ENCODE measurements at places on chromosomes 16 and 17.
A peak's percentile ranks its signal among the peaks of the same experiment; 100 is the strongest.

- DNase-seq: no peak
These were observed 117.6 kb downstream of the ABCC6 start for GRCh38 chr16:16105646-16106045.

DNA sequence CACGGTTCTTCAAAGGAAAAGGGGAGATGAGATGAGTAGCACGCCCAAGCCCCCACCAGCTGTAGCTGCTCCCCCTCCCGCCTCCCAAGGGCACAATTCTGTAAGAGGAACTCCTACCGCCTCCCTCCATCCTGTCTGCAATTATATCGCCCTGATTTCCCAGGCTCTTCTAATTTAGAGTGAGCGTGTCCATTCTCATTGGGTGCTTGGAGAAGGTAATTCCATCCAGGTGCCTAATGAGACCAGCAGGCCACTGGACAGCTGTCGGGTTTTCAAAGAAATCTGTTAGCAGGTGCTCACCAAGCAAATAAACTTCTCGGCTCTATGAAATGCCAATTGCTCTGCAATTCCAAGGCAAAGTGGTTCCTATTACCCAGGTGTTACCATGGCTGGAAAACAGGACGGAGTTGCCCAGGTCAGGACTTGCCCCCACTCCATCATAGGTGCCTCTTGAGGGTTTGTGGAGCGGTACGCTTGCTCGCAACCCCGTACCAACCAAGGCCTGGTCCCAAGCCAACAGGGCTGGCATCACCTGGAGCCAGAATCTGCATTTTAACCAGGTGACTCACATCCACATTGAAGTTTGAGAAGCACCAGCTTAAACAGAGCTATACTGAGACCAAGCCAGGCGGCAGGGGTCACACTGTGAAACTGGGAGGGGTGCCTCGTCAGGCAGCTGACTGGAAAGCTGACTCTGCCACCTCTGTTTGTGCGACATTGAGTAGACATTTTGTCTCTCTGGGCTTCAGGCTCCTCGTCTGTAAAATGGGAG, 16.5 kb upstream of the MEAK7 start:
- DNase-seq: no peak

- DNase-seq: no peak
These were observed 9.8 kb upstream of the SMIM5 start for GRCh38 chr17:75623386-75623785.

GRCh38 chr17:17426184-17426583, 50.6 kb upstream of the MED9 start:
- DNase-seq: no peak

DNA sequence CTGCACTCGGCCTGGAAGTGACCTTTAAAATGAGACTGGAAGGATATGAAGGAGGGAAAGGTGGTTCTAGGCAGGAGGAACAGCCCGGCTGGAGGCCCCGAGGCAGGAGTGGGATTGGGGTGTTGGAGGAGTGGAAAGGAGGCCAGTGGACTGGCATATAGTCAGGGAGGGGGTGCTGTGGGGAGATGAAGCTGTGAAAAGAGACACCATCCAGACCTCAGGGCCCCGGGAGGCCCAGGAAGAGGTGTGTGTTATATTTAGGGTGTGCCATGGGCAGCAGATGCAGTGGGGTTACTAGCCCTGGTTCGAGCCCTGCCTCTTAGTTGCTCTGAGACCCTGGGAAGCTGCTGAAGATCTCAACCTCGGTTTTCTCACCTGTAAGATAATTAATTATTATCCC, 18.9 kb upstream of the DOK4 start:
- DNase-seq: no peak

DNA sequence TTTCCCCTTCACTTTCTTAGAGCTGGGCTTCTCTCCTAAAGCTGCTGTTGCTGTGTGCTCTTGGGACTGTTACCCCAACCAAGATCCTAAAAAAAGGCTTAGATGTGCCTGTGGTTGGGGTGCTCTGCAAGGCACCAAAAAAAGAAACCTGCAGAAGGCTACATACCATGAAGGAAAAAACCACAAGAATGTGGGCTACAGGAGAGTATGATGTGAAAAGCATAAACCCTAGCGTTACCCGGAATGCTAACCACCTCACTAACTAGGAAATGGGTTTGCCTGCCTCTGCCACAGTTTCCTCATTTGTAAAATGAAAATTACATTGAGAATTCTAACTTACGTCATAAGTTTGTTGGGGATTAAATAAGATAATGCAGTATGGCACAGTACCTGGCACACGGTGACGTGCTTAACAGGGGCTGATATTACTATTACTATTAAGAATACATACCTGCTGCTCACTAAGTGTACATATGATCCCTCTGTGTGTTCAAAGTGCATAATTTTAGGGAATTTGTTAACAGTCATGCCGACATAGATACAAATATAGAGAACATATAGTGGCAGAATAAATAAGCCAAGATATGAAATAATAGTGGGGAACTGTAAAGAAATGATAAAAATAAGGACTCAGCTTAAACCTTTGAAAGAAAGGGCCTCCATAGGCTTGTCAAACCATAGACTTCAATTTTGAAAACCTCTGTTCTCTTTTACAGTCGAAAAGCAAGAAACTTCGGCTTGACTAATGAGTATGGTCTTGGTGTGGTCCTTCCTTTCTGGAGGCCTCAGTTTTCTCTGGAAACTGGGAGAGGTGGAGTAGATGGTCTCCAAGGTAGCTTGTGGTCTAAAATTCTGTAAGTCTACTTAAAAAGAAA, 177.8 kb upstream of the TBX2 start:
- no peak for DNase-seq

DNA sequence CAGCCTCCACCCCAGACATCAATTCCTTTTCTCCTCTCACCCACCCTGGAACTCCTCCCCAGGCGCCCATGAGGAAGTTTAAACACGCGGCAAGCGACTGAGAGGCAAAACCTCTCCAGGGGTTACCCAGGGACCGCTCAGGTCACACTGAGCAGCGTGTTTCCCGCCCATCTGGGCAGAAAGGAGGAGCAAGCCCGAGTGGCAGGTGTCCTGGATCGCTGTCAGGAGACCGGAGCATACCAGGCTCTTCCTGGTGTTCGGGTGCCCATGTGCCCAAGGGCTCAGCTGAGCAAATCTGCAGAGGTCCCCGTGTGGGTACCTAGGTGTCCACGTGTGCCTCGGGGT, 491 bp downstream of the SLC25A19 start:
- no peak for DNase-seq

DNA sequence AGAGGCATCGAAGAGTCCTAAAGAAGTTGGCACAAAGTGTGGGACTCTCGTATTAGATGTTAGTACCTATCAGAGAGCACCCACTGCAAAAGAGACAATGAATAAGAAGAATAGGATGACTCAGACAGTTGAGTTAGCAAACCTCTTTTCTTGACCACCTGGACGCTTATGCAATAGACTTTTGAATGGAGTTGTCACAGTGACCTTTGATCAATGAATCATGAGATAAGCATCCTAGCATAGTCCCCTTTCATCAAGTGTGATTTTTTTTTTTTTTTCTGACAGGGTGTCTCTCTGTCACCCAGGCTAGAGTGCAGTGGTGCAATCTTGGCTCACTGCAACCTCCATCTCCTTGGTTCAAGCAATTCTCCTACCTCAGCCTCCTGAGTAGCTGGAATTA, 1417.9 kb upstream of the GOT2 start:
- DNase-seq: no peak

GRCh38 chr17:64506576-64507412, at the start of gene CEP95:
Gene CEP95 (plus strand): TSS chr17:64506977. CDS start chr17:64507098, 121 bp downstream.
- peak; percentile 99 for DNase-seq

- no peak for DNase-seq
These were observed 1.4 kb upstream of the ITGAM start for GRCh38 chr16:31258366-31258765.

DNA sequence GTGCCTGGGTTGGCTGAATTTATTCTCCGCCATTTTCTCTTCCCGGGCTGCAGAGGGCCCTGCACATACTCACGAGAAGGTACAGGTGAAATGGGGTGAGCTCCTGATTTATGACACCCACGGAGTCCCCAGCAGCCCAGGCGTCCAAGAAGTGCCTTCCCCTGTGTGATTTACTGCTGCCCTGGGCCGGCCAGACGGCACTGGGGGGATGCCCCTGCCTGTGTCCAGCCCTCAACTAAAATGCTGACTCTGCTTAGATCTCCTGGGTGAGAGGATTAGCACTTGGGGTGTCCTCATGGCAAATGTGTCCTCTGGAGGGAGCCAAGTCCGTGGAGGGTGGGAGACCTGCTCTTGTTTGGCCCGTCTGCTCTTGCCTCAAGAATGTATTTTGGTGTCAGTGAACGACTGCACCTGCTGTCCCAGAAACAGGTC, 132.4 kb downstream of the MAF start:
- no peak for DNase-seq

DNA sequence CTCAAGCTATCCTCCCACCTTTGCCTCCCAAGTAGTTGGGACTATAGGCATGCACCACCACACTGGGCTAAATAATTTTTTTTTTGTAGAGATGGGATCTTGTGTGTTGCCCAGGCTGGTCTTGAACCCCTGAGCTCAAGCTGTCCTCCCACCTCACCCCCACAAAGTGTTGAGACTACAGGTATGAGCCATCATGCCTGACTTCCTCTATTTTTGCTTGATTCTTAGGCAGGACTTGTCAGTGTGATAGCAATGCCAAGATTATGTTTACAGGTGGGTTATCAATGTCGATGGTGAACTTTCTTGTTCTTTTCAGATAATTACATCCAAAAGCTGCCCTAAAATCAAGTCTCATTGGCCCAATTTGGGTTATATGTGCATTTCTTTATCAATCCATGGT, 96.9 kb downstream of the HS3ST4 start:
- DNase-seq: no peak
